Stimulated activated CD8-positive, alpha-beta memory T cell treated with anti-CD3 and anti-CD28 coated beads, Interleukin-2, amount 100 ng/mL, for 1 hour (primary cell): ENCODE measurements at places on chromosomes 13 and 19.

GRCh38 chr13:53445686-53446085 lies 417.1 kb downstream of the OLFM4 start:
- no peak for DNase-seq

- no peak for DNase-seq
These were observed 57.4 kb upstream of the UBE2L5 start for GRCh38 chr13:30364876-30365275.

GRCh38 chr19:49579947-49580263 lies 451 bp downstream of the NOSIP start:
- DNase-seq: no peak

- no peak for DNase-seq
These were observed 126.8 kb upstream of the RNF113B start for GRCh38 chr13:98303858-98304257.

- no peak for DNase-seq
These were observed 5.0 kb upstream of the PDS5B start for GRCh38 chr13:32581177-32581786.

DNA sequence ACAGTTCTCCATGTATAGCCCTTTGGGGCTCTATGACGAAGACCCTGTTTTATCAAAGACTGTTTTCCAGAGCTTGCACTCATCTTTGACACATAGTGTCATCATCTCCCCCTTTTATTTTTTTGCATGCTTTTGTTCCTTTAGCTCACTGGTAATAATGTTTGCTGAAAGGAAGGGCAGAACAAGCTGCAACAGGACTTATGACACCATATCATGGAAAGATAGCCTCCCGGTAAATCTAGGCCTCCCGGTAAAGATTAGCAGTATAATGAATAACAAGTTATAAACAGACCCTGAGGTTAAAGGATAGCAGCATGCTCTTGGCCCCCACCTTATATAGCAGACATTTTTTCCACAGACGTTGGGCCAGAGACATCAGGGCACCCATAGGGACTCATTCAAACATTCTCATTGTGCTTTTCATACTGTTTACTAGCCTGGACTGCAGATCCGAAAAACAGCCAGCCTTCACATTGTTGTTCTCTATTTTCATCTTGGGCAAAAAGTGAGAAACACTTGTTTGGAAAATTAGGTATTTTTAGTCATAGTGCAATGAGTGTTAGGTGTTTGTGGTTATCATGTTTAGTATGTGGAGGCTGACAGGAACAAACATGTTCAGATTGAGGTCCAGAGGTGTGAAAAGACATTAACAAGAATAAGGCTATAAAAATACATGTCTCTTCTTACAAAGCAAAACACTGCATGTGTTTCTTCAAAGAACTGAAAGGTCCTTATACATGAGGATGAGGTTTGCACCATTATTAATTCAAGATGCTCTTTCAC lies 136.9 kb upstream of the SPRY2 start:
- no peak for DNase-seq

GRCh38 chr13:50664951-50665350 lies 178.5 kb downstream of the DLEU7 start:
- DNase-seq: no peak

DNA sequence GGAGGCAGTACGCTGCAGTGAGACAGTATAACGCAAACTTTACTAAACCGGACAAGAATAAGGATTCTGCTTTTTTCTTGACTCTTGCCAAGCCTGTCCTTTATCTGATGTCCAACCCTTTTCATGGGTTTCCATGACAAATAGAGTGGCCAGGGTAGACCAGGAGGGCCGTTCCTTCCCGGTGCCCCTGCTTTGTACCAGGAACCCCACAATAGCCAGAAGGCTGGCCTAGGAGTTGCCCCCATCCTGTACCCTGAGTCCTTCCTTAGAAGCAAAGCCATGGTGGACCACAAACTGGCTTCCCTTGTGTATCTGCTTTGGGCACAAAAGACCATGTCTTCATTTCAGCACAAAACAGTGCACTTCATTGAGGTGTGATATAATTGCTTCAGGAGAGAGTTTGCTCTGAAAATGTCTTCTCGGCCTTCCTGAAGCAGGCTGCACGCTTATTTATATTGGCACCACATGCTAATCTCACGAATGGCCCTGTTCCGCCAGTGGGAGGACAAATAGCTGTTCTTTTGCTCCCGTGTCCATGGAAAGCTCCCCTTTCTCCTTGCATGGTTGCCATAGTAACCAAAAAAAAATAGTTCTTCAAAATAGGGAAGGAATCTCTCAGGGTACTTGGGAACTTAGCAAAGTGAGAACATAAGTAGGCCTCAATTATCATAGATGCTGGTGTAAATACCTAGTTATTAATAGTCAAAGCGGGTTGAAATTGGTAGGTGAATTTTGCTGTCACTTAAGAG lies 222.1 kb downstream of the ZIC5 start:
- no peak for DNase-seq

GRCh38 chr19:48635966-48636858 lies 967 bp downstream of the DBP start:
- DNase-seq: no peak

- DNase-seq: no peak
These were observed 3.5 kb upstream of the CNOT3 start for GRCh38 chr19:54133957-54134590.

DNA sequence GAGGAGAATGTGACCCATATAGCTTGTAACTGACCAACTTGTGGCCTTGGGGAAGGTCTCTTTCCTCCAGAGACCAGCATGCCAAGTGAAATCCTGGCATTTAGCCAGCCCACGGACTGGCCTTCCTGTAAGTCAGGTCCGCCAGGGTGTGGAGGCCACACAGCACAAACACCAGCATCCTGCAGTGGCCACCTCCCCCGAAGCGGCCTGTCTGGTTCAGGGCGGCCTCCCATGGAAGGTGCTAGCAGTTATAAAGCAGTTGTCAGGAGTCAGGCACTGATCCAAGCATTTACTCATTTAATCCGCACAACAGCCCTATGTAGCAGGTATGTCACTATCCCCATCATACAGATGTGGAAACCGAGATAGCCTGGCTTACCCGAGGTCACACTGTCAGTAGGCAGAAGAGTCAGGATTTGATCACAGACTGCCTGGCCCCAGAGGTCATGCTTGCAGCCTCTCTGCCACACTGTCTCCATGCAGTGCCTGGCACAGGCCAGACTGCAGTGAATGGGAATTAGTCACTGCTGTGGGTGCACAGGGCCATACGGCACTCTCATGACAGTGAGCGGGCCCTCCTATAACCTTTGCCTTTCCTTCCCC lies 36.7 kb downstream of the CAPN12 start:
- no peak for DNase-seq

GRCh38 chr13:42048684-42049453 lies 421 bp downstream of the DGKH start:
- no peak for DNase-seq

DNA sequence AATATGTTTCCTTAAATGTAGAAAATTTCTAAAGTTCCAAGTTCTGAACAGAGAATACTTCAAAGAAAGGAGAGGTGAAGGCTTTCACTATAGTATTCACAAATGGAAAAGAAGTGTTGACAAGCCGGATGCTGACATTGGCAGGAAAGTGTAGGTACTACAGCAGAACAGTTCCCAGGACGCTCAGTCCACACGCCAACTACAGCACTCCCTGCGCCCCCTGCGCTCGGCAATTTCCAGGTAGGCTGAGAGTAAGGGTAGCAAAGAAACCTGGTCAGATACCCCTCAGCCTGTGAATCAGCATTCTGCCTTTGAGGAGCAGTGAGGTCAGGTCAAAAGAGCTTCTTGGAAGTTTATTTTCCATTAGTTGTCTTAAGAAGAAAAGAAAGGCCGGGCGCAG lies 115.3 kb downstream of the NALCN start:
- no peak for DNase-seq

DNA sequence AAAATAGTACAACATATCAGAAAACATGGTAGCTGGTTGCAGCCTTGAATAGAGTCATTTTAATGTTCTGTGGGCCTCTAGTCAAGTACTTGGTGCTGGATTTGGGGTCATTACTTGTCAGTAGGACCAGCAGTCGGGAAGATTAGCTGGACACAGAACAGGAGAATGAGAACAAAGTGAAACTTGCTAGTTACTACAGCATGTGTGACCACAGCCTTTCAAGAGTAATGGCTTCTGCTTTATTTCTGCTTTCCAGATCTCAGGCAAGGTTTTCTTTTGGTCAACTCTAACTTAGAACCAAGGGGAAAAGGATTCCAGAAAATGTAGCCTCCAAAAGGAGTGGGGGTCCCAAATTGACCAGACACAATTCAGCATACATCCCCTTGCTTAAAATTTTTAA lies 17.1 kb upstream of the VWA8 start:
- DNase-seq: no peak

- no peak for DNase-seq
These were observed 67.1 kb downstream of the MLLT1 start for GRCh38 chr19:6212403-6213265.

DNA sequence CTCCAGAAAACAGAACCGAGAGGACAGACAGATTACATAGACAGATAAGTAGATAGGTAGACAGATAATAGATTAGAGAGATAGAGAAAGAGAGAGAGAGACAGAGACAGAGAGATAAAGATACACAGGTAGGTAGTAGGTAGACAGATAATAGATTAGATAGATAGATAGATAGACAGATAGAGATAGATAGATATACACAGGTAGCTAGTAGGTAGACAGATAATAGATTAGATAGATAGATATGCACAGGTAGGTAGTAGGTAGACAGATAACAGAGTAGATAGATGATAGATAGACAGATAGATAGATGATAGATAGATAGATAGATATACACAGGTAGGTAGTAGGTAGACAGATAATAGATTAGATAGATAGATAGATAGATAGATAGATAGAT lies 10.1 kb downstream of the FFAR2 start:
- DNase-seq: no peak

DNA sequence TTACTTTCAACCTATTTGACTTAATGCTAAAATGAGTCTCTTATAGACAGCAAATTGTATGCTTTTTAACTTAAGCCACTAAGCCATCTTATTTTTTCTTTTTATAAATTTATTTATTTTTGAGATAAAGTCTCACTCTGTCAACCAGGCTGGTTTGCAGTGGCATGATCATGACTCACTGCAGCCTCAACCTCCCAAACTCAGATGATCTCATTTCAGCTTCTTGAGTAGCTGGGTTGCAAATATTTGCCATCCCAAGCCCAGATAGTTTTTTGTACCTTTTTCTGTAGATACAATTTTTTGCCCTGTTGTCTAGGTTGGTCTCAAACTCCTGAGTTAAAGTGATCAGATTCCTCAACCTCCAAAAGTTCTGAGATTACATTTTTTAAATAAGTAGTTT lies 27.1 kb downstream of the ZNF714 start:
- no peak for DNase-seq

DNA sequence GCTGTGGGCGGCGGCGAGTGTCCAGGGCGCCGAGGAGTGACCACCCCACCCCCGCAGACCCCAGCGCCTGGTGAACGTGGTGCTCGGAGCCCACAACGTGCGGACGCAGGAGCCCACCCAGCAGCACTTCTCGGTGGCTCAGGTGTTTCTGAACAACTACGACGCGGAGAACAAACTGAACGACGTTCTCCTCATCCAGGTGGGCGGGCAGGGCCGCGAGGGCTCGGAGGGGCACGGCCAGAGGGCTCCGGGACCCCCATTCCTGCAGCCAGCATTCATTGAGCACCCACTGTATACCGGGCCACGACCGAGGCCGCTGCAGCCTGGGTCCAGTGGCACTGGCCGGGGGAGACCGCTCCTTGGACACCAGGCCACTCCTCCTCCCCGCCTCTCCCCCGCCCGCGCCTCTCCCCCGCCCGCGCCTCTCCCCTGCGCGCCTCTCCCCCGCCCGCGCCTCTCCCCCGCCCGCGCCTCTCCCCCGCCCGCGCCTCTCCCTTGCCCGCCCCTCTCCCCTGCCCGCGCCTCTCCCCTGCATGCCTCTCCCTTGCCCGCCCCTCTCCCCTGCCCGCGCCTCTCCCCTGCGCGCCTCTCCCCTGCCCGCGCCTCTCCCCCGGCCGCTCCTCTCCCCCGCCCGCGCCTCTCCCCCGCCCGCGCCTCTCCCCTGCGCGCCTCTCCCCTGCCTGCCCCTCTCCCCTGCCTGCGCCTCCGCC lies 3.2 kb downstream of the PRTN3 start:
- DNase-seq: no peak

- no peak for DNase-seq
These were observed 48.5 kb upstream of the F7 start for GRCh38 chr13:113057084-113057483.

GRCh38 chr13:97295283-97296182 lies 73.4 kb downstream of the MBNL2 start:
- DNase-seq: no peak

GRCh38 chr13:40026174-40026585 lies 370.7 kb downstream of the COG6 start:
- DNase-seq: no peak

GRCh38 chr19:21023901-21024300 lies 3.4 kb downstream of the ZNF430 start:
- no peak for DNase-seq

DNA sequence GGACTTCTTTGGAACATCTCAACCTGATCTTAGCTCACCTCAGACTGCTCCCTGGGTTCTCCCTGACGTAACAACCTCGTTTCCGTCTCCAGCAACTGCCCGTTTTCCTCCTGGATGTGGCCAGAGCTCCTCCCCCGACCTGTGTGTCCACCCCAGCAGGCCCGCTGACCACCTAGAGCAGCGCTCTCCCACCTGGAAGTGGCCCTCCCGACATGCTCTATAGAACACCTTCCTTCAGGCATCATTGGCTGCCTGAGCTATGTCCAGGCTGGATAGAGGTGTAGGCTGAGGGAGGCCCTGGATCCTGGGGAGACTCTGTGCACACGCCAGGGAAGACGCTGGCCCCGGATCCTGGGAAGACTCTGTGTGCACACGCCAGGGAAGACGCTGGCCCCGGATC lies 81.3 kb downstream of the TEX29 start:
- DNase-seq: no peak

DNA sequence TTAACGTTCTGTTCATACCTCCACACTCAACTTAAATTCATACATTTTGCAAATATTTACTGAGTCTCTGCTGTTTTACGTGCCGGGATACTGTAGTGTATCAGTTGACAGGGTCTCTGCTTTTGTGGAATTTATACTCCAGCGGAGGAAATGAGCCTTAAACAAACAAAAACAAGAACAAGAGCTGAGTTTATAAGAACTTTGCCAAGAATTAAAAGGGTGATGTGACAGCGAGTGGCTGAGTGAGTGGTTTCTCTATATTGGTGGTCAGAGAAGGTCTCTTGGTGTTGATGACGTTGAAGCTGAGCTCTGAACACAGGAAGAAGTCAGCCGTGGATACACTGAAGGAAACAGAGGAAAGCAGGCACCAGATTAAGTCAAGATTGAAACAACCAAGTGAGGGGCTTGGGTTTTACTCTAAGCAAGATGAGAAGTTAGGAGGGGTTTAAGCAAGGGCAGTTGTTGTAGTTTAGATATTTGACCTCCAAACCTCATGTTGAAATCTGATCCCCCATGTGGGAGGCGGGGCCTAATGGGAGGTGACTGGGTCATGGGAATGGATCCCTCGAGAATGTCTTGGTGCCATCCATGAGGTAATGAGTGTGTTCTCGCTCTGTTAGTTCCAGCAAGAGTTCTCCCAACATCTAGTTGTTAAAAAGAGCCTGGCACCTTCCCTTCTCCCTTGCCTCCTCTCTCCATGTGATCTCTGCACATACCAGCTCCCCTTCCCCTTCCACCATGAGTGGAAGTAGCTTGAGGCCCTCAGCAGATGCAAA lies 248.3 kb downstream of the DCLK1 start:
- DNase-seq: no peak

GRCh38 chr13:34310539-34310938 lies 492.6 kb downstream of the RFC3 start:
- DNase-seq: no peak

- no peak for DNase-seq
These were observed 19.0 kb downstream of the CLPTM1 start for GRCh38 chr19:44973982-44974735.

GRCh38 chr19:38551450-38551813 lies 66.3 kb downstream of the MAP4K1 start:
- no peak for DNase-seq

- DNase-seq: no peak
These were observed 29.4 kb downstream of the DIAPH3 start for GRCh38 chr13:60134376-60134775.
